Caco-2 (cell line): ENCODE measurements at places on chromosomes 7 and 10. TPM values are rescaled to one million over a fixed set of nuclear protein-coding genes. Genes with fewer than 3 reads are reported as not detected.

GRCh38 chr10:69344591-69345252 is 66.4 kb downstream of the HK1 start:
- H3K4me3 ChIP-seq: no peak overlapping the region
- DNase-seq: no peak
- no peaks in the 10 kb centered on the region for H3K36me3 ChIP-seq
- no peak overlapping the region for H3K27ac ChIP-seq
- H3K27me3 ChIP-seq: no peaks in the 10 kb centered on the region
- peaks cover 6% of the 10 kb centered on the region for H3K4me1 ChIP-seq

DNA sequence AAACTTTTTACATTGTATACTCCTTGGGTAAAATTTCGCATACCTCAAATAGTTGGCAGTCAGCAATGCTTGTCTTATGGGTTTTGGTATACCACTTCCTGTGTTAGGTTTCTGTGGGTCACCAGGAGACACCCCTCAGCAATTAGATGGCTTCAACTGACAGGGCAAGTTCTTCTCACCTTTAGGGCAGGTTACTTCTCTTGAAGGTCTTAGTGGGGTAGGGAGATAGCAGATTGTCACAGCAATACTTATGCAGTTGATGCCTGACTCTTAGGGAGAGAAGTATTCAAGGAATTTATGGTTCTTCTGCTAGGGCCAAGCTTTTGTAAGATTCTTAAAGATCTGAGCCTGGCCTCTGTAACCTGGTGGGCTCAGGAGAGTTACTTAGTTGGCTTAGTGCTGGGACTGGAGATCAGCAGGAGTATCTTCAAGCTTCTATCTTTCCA is 42.9 kb downstream of the MKLN1 start:
- no peaks in the 10 kb centered on the region for H3K36me3 ChIP-seq
- peak overlapping the region; percentile 72 for H3K27ac ChIP-seq
- peak; percentile 47 for DNase-seq
- H3K4me3 ChIP-seq: no peak overlapping the region

- no peak overlapping the region for H3K4me3 ChIP-seq
- no peaks in the 10 kb centered on the region for H3K4me1 ChIP-seq
Measured at GRCh38 chr7:81460250-81461045, 309.4 kb downstream of the HGF start.

- no peaks in the 10 kb centered on the region for H3K36me3 ChIP-seq
- H3K27me3 ChIP-seq: no peaks in the 10 kb centered on the region
- H3K27ac ChIP-seq: no peak overlapping the region
- no peak for DNase-seq
- H3K4me3 ChIP-seq: no peak overlapping the region
Measured at GRCh38 chr7:113314594-113314993, 196.2 kb upstream of the SMIM30 start.

Gene TMED4
- 93.4 and 96.6 TPM in 2 replicates for total RNA-seq

GRCh38 chr10:119630300-119630699 is 20.9 kb upstream of the BAG3 start:
- H3K36me3 ChIP-seq: no peaks in the 10 kb centered on the region
- no peak overlapping the region for H3K27ac ChIP-seq
- H3K27me3 ChIP-seq: no peaks in the 10 kb centered on the region
- H3K4me3 ChIP-seq: no peak overlapping the region

- no peak overlapping the region for H3K4me3 ChIP-seq
- H3K27me3 ChIP-seq: no peaks in the 10 kb centered on the region
- H3K27ac ChIP-seq: no peak overlapping the region
- H3K36me3 ChIP-seq: peaks cover 10% of the 10 kb centered on the region
- DNase-seq: peak; percentile 86
Measured at GRCh38 chr10:72340510-72341261, 14.0 kb downstream of the DNAJB12 start.

Gene NME8
- total RNA-seq: not detected in 2 replicates

Gene AKR1C8
- not detected in 2 replicates for total RNA-seq

Gene GIMAP8
- total RNA-seq: 0.07 TPM in 1 of 2 replicates, not detected in the other
